ENCODE measurements at places on chromosomes 13 and 19. TPM values are rescaled to one million over a fixed set of nuclear protein-coding genes. Genes with fewer than 3 reads are reported as not detected.

The SOX21 gene
- not detected for total RNA-seq

The DYRK1B gene
- total RNA-seq: 0.98 TPM

The CYSLTR2 gene
- total RNA-seq: not detected

The PLK5 gene
- total RNA-seq: 0.05 TPM

The RUBCNL gene
- 0.35 TPM for total RNA-seq

The GNA15 gene
- 0.87 TPM for total RNA-seq

The PNMA8A gene
- not detected for total RNA-seq

The FGF22 gene
- total RNA-seq: not detected

The FAM83E gene
- total RNA-seq: 0.57 TPM

The KXD1 gene
- total RNA-seq: 91.5 TPM

The SSC5D gene
- 0.07 TPM for total RNA-seq

The B3GNT8 gene
- total RNA-seq: not detected

The ZNF541 gene
- total RNA-seq: not detected

The KLK13 gene
- total RNA-seq: not detected

The TNFSF9 gene
- total RNA-seq: 35.4 TPM

The PCDH9 gene
- total RNA-seq: 2.8 TPM

The CACNA1A gene
- not detected for total RNA-seq

The SCGB2B2 gene
- 0.05 TPM for total RNA-seq

The RASGRP4 gene
- not detected for total RNA-seq

The PEG3 gene
- total RNA-seq: not detected

The ZNF146 gene
- total RNA-seq: 138 TPM

The REEP6 gene
- total RNA-seq: 0.79 TPM

The ZNF865 gene
- 1.3 TPM for total RNA-seq

The ANKRD24 gene
- 0.20 TPM for total RNA-seq
